ENCODE measurements at places on chromosomes 4 and X.

- DNase-seq, result no peak
Measured at GRCh38 chr4:143402776-143403552, 66.3 kb downstream of the GAB1 start.

GRCh38 chrX:118541482-118541881, 45.9 kb downstream of the DOCK11 start:
- DNase-seq, result no peak

- peak; percentile 11 for DNase-seq
Measured at GRCh38 chrX:107537815-107538214, 88.4 kb downstream of the FRMPD3 start.

DNA sequence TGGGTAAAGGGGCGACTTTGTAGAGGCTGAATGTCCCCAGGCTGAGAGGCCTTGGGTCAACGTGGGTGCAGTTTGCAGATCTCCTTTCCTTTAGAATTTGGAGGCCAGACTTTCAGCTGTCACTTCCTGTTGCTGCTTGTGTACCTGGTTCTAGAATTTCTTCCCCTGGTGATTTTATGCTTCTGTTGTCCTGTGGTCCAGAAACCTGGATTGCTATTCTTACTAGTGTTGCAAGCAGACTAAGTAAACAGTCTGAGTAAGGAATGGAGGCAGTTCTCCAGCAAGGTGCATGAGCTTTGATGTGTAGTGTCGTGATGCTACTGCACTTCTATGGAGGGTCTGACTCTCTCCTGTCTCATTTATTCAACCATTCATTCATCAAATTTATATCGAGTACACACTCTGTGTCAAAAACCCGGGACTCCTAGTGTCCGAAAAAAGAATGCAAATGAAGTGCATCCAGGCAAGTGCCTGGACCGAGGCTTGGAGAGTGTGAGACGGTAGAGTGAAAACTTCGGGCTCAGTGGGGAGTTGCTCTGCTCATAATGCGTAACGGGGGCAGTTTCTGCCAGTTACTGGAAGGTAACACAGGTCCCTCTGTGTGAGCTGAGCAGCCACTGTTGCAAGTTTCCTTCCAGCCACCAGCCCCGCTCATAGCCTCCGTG, 83.3 kb downstream of the SORCS2 start:
- no peak for DNase-seq

DNA sequence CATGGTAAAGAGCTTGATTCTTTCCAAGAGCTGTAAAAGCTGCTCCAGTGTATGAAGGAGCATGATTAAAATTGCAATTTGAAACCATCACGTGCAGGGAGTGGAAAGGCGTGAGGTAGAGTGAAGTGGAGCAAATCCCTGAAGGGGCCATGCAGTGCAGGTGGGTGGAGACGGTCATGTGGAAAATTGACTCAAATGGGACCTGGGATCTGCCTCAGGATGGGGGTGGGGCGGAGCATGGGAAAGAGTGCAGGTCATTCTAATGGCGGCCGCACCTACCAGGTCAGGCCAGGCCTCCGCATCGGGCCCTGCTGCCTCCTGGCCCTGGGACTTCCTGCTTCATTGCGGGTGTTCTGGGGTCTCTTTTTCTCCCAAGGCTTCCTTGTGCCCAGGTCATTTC, 25.3 kb upstream of the TRIM60 start:
- DNase-seq, result no peak

DNA sequence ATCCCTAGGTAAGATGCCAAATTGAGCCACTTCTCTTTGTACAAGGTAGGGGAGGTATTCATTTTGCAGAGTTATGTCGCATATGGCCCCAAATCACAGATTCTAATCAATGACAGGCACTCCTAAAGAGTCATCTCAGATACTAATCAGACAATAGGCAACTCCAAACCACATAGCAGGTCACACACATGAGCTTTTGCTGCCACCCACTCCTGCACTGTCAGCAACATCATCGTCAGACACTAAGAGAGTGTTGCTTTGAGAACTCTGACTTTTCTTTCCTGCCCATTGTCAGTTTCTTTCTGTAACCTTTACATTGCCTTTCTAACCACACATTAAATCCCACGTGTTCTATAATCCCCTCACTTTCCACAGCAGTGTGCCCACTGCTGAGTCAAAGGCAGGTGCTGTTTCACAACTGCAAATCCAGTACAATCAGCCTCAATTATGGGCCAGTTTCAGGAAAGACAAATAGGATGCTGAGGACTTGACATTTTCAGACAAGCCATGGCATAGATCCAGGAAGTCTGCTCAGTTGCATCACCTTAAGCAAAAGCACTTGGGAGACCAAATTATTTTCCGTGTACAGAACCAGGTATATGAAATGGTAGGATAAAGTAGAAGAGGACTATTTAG, 23.5 kb downstream of the TMEM31 start:
- no peak for DNase-seq
